ENCODE measurements at places on chromosomes 7 and 10. TPM values are rescaled to one million over a fixed set of nuclear protein-coding genes. Genes with fewer than 3 reads are reported as not detected.

GRCh38 chr7:25777969-25778708, 373.9 kb upstream of the NFE2L3 start:
- no peak for DNase-seq

- DNase-seq: no peak
These were observed 1.5 kb downstream of the GIMAP1 start for GRCh38 chr7:150717814-150718420.

The PTPRE gene
- total RNA-seq: 11.6 TPM

DNA sequence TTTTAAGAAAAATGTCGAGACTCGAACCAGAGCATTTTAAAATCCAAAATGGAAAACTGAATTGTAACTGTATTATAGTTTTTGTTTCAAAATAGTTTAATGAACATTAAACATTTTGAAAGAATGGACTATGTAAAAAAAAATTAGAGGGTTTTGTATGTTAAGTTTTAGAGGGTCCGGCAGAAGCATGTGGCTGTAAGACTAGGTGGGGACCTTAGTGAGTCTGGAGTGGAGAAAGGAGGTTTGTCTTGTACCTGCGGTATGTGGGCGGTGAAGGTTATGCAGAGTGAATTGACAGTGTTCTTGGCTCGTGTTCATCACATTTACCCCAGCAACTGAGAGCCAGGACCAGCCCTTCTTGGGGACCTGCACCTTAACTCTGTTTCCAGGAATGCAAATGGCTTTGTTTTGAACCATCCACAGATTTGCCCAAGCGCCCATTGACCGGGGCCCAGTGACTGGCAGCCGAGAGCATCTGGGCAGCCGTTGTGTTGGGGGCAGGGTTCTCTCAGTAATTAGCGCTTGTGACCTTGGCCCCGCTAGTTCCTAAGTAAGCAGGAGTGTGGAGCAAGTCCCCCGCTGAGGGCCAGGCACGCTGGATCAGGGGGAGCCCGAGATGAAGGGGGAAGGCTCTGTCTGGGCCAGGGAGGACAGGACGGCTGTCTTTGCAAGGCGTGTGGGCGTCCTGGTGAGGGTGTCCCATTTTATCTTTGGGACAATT, 1.4 kb upstream of the KLF6 start:
- DNase-seq: no peak

The LEP gene
- total RNA-seq: not detected

GRCh38 chr7:19101909-19102308, 15.5 kb downstream of the TWIST1 start:
- DNase-seq: no peak

The ETV1 gene
- total RNA-seq: 60.1 TPM

GRCh38 chr10:19468413-19468812, 347.8 kb upstream of the PLXDC2 start:
- DNase-seq: no peak

DNA sequence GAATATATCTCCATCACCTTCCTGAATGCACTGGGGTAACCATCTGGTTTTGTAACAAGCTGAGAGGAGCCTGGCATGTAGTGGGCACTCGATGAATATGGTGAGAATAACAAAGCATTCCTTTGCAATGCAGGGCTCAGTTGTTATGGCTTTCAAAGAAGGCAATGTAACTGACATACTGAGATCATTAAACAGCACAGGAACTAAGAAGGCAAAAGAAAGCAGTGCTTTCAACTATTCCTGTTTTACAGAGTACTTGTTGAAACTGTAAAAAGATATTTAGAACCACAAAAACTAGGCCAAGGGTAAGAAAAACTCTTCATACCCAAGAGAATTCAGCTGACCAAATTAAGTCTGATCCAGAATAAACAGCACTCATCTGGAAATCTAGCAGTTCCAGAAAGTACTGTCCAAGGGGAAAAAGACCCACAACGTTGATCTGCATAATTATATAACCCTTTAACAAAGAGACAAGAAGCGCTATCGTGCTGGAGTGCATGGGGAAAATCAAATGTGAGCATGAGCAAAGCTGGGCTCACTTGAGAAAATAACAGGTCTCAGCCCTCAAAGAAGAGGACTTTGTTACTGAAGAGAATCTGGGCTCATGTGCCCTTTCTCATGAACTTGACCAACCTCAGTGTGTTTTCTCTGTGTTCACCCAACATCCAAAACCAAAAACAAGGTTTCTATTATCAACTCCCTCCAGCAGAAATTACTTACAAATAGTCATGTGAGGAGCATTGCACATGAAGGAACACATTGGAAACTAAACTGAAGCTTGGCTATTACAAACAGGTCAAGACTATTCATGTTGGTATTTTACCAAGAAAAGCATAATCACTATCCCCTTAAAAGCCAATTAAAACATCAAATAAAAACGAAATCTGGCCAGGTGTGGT, 116.2 kb downstream of the AVL9 start:
- no peak for DNase-seq

The SPAM1 gene
- not detected for total RNA-seq

- DNase-seq: no peak
These were observed 60.4 kb downstream of the DNAJB6 start for GRCh38 chr7:157397036-157397720.

DNA sequence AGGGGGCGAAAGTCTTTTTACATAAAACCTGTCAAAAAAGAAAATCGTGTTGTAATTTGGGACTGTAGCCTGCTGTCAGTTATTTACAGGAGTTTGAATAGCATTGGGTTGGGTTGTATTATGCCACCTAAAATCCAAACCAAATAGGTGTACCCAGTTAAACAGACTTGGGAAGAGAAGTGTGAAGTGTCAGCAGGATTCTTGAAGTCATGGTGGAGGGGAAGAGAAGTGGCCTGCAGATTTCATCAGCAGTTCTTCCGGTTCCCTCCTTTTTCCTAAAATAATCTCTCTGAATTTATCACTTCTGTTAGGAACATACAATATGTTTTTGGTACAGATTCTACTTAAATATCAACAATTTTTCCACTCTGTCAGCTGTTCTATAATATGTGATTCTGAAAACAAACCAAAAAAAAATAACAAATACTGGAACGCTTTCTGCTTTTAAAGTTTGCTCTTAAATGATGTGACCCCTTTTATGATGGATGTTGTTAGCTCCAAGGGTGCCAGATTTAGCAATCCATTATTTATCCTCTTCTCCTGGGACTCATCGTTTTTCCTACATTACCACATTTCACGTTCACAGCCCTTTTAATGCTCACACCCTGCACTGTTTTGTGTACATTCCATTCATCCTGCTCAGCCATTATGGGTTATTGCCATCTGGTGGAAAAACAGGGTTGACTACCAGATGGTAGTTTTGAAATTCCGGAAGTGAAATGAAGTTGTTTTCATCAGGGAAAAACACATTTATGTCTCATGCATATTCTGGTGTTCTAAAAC, 18.7 kb upstream of the ARHGAP12 start:
- peak; percentile 87 for DNase-seq

The ANKRD30A gene
- not detected for total RNA-seq

The MYOZ1 gene
- 0.19 TPM for total RNA-seq

- DNase-seq: no peak
These were observed 80.9 kb downstream of the LRMDA start for GRCh38 chr10:75512203-75512933.

The PNPLA8 gene
- 19.2 TPM for total RNA-seq

DNA sequence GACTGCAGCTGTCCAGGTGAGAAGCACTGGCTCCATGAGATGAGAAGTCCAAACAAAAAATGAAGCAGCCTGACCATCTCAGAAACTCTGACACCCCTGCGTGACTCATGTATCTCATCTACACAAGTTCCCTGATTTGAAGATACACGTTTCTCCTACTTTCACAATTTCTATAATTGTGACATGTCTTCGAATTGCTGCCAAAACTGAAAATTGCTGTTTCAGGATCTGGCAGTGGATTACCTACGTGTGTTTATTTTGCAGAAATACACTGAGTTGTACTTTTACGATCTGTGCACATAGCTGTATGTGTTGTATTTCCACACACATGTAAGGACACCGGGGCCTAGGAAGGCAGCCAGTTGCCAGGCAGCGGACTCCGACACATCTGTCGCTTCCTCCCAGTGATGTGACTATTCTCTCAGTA, 53.2 kb downstream of the LARP4B start:
- no peak for DNase-seq

The CYP26C1 gene
- total RNA-seq: 0.13 TPM

The FXYD4 gene
- not detected for total RNA-seq

Measured in A673 (cell line).